ENCODE measurements at places on chromosomes 2 and 18.
A peak's percentile ranks its signal among the peaks of the same experiment; 100 is the strongest.

DNA sequence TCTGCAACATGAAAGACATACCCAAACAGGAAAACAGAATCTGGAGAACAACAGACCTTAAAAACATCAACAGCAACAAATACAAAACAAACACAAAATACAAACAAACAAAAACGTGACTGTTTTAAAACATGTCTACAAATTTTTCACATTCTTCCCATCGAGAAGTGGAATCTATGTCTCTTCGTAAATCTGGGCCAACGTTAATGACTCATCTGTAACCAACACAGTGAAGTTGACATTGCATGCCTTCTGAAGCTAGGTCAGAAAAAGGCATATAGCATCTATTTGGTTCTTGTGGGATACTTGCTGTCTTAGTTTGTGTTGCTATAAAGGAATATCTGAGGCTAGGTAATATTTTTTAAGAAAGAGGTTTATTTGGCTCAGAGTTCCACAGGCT lies 269.0 kb upstream of the FBXO11 start:
- DNase-seq, result peak; percentile 86

DNA sequence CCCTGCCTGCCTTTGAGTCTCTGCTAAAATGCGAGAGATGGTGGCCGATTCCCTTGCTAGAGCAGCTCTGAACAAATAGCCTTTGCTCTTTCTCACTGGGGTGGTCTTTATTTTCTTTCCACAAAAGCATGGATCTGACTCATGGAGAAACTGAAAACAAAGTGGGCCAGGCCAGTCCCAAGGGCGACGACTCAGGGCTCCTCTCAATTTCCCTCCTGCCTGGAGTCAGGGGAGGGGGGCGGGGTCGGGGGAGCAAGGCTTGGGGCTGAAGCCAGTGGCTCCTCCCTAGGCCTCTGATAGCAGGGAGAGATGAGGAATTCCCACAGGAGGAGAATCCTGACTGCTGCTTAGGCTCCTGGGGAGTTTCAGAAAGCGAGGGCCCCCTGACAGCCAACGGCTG lies 17.1 kb upstream of the IL1R2 start:
- DNase-seq, result no peak

DNA sequence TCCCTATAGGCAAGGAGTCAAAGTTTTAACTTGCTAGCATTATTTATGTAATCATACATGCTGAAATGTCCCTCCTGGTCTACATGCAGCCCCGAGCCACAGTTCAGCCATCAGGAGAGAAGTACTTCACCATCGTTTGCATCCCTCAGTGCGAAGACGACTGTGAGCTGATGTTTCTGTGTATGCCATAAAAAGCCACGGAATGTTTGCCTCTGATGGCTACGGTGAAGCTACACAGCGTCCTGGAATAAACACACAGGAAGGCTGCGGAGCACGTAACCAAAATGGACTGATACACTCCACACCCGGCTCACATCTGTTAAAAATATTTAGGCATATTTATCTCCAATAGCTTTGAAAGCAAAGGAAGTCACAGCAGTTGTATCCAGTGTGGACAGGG lies 4.3 kb upstream of the SALL3 start:
- no peak for DNase-seq

DNA sequence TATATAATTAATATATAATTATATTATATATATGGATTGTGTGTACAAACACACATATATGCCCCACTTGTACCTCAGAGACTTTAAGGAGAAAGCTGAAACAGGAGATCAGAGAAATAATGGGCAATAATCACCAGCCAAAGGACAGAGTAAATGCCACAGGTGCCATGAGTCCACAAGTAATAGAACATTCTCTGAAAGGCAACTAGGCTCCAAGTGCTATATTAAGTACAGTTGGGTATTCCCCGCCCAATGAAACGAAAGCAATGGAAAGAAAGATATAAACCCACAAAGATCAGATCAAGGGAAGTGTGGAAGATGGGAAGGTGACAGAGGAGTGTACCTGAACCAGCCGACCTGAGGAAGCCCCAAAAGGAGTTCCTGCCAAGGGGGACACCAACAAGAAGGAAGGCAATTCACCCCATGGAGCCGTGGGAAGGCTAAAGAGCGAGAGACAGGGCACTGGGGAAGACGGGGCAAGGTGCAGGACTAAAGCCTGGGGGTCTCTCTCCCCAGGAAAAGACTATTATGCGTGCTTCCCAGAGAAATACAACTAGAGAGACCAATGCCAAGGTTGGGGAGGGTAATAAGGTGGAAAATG lies 19.0 kb downstream of the DYM start:
- no peak for DNase-seq

DNA sequence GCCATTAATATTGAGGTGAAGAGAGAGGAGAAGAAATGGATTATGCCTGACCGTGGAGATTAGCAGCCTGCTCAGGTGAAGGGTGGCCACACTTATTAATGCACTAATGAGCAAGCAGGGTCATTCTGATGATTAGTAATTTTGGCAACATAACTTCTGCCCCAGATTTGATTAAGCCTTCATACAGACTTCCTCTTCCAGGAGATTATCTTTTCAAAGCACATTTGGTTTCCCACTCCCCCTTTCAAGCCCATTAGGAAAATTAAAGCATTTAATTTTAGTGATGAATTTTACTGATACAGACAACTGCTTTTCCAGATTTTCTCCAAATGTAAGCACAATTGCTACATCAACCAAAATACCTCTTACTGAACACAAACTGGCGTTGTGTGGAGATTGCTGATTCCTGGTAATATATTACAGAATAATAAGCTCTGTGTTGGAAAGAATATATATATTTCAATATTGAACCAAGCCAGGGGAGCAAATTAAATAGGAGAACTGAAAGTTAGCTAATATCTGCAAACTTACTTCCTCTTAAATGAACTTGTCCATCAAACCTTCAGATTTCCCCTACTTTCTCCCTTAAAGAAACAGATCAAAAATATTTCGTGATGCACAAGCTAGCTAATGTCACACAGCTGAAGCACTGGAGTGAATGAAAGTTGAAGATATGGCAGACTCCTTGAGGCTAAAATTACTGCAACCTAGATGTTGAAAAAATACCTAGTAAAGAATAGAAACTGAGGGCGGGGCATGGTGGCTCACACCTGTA lies 140.8 kb downstream of the FAM210A start:
- no peak for DNase-seq

- DNase-seq, result no peak
Observed at GRCh38 chr2:14621114-14621513, 11.4 kb upstream of the LRATD1 start.

DNA sequence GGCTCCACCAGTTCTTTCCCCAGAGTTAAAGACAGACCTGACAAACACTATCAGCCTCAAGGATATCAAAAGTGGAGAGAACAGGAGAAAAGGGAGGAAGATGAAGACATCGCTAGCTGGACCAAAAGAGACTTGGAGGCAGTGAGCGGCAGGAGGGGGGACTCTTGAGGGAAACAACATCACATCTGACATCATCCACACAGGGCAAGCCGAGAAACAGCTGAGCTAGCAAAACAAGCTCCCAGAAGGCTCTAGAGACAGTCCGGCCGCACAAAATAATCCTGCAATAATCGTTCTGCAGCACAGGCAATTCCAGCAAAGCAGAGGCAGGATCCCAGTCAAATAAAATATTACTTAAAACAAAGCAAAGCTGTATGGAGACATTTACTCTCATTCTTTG lies 239.8 kb downstream of the EN1 start:
- DNase-seq, result no peak

DNA sequence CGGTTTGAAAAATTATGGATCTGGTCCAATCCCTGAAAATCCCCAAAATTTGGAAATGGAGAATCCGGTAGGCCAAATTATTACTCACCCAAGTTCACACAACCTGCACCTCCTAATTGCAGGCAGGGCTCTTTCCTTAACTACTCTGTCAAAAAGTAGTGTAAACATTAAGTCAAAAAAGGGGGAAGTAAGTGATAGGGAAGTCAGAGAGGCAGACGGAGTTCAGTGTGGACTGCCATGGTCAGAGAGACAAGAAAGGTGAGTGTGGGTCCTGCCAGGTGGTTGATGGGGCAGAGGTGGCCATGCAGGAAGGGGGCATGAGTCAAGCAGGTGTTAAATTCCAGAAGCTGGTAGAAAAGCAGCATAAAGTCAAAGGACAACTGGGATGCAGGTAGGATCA lies 104.7 kb upstream of the STPG4 start:
- DNase-seq, result no peak

- DNase-seq, result no peak
Observed at GRCh38 chr2:66789741-66790140, 354.8 kb downstream of the MEIS1 start.

- peak; percentile 33 for DNase-seq
Observed at GRCh38 chr2:45578056-45578843, 32.8 kb downstream of the SRBD1 start.

GRCh38 chr2:52918551-52918950 lies 849.1 kb upstream of the CHAC2 start:
- DNase-seq, result no peak

DNA sequence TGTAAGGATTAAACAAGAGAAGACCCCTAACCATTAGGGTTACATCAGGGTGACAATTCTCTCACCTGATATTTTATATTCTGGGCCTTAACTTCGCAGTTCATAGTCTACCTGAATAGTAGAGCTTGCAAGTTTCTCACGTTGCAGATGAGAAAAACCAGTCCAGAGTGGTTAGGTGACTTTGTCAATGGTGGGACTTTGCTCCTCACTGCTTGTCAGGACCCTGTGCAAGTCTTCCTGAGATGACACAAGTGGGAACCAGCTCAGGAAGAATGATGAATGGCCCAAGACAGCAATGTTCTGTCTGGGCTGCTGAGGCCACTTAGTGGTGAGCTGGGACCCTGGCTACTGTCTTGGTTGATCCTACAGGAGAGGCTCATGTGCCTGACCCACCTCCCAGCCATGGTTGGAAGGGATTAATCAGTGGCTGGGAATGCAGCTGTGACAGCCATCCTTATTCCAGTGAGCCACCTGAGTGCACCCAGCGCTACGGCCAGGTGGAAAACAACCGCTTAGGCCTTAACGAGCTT lies 16.9 kb downstream of the LGALSL start:
- DNase-seq, result no peak

GRCh38 chr18:75376004-75376403 lies 51.5 kb downstream of the SMIM21 start:
- DNase-seq, result no peak

DNA sequence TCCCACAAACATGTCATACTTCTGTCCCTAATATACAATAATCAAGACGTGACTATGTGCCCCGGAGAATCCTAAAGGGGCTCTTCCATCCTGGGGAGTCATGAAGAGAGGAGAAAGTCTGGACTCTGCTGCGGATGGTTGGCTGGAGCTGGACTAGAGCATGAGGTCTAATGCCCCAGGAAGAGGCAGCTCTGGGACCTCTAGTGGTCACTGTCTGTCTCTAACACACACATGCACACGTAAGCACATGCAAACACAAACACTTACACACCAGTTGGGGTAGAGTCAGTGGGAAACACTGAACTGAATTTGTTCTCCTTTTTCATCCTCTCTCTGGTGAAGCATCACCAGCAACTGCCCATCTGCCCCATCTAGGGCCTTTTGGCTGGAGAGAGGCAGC lies 271.6 kb downstream of the TDRD15 start:
- no peak for DNase-seq

GRCh38 chr2:224147174-224147573 lies 108.1 kb upstream of the SERPINE2 start:
- DNase-seq, result no peak

- peak; percentile 13 for DNase-seq
Observed at GRCh38 chr2:168490946-168491605, 35.0 kb downstream of the CERS6 start.

GRCh38 chr2:220662431-220662830 lies 909.7 kb downstream of the EPHA4 start:
- no peak for DNase-seq

- DNase-seq, result no peak
Observed at GRCh38 chr2:127137741-127138140, 30.8 kb upstream of the BIN1 start.

Measured in AG08395 (cell line).